ENCODE measurements at places on chromosomes 7 and 10.

DNA sequence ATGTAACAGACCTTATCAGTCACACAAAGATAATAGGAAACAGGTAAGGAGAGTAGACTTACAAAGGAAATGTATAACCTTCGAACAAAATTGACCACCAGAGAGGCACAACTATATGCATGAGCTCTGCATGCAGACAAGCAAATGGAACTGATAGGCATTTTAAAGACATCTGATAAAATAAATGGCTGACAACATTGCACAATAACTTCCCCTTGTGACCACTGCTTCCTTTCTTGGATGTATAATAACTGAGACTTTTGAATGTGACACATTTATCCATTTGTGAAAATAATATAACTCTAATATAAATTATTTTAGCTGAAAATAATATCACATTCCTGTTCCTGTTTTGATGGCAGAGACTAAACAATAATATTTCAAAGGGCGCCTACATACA lies 654.2 kb upstream of the STEAP1 start:
- no peak for DNase-seq

- DNase-seq, result no peak
Observed at GRCh38 chr7:2440608-2441245, 35.5 kb downstream of the GRIFIN start.

DNA sequence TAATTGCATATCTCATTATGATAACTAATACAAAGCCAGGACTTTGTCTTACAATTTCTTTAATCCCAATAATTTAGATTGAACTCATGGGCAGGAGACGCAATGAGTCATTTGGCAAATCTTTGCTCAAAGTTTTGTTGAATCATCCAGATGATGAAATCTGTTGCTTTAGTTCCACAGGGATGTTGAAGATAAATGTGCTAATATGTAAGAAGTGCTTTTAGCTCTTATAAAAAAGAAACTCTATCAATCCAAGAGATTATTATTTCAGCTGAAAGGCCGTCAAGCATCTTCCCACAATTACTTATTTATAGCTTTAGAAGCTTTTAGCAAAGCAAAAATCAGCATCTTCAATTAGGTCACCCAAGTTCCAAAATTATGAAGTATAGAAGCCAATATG lies 36.8 kb upstream of the ANK3 start:
- no peak for DNase-seq

GRCh38 chr7:13879994-13880686 lies 109.3 kb downstream of the ETV1 start:
- DNase-seq, result no peak

GRCh38 chr10:33938001-33938400 lies 603.5 kb upstream of the NRP1 start:
- no peak for DNase-seq

DNA sequence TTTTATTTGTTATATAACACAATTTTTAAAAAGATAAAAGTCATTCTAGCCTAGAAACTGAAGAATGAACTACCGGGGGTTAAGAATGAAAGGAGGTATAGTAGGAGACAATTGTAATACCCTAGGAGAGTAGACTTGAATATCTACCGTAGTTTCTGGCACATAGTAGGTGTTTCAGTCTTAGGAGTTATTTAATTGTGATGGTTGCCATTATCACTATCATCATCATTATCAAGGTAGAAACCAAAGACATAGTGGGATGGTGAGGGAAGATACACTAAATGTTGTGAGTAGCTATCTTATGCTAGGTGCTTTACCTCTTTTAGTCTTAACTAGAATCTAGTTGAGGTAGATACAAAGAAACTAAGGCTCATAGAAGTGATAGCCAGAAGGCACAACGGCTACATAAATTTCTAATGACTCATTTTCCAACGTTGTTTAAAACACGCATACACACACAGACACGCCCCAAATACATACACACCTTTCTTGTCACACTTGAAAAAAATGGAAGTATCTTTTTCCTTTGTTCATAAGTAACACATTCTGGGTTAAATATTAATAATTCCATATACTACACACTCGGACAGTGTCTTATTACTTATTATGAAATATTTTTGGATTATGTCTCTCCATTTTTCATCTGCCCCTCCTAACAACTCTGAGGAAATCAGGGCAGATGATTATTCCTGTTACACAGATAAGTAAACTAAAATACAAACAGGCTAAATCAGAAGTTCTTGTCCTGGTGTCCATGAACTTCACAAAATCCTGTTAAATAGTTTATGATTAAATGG lies 2.0 kb upstream of the ANLN start:
- no peak for DNase-seq

GRCh38 chr7:113813471-113813870 lies 105.3 kb downstream of the PPP1R3A start:
- no peak for DNase-seq

GRCh38 chr10:131959841-131960240 lies 21.9 kb downstream of the BNIP3 start:
- no peak for DNase-seq

DNA sequence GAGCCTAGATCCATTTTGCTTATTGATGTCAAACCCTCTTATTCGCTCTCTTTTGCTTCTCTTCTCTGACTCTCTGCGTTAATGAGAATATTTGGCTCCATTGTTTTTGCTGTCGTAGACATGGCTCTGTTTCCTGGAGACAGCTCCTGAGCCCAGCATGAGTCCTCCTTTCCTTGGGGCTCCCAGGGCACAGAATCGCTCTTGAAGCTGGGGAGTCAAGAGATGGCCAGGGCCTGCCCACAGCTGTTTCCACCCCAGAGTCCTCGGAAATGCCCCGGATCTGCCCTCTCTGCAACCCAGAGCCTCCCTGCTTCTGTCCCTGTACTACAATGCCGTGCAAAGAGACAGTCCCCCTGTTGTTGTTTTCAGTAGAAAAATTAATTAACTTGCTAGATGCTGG lies 566.7 kb upstream of the FOXK1 start:
- no peak for DNase-seq

DNA sequence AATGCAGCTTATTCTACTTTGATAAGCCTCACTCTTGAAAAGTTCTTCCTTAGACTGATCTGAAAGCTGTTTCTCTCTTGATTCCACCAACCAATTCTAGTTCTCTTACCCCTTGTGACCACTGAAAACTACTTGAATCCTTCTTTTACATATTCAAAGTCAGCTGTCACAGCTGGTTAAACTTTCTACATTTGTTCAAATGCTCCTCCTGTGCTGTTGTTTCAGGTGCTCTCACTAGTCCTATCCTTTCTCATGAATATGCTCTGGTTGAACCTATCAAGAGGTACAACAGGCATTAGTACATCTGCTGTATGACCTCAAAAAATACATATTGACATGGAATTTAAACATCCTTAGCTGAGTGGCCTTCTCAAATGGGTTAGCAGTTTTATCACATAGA lies 91.5 kb downstream of the MYO3A start:
- no peak for DNase-seq

DNA sequence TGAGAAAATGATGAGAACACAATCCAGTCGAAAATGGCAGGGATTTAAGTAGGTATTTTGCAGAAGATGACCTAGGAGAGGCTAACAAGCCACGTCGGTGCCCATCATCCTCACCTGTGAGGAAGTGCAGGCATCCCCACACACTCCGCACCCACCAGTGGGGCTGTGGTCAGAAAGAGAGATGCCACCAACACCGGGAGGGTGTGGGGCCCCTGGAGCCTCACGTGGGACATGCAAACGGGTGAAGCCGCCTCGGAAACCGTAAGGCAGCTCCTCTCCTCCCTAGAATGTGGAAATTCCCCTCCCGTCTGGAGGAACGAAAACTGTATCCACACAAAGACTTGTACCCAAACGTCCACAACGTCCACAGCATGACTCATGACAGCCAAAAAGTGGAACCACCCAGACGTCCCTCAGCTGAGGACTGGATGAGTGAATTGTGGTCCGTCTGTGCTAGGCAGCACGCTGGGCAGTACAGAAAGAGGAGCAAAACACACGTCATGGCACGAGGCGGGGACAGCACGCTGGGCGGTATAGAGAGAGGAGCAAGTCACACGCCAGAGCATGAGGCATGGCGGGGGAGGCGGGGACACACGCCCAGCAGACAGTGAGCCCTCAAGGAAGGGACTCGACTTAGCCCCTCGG lies 246.0 kb downstream of the ELFN1 start:
- no peak for DNase-seq

Data from stimulated activated CD4-positive, alpha-beta T cell treated with anti-CD3 and anti-CD28 coated beads, TNF-alpha, amount 100 ng/mL, for 1 hour (primary cell).